ENCODE measurements at places on chromosomes 3 and 15. TPM values are rescaled to one million over a fixed set of nuclear protein-coding genes. Genes with fewer than 3 reads are reported as not detected.

DNA sequence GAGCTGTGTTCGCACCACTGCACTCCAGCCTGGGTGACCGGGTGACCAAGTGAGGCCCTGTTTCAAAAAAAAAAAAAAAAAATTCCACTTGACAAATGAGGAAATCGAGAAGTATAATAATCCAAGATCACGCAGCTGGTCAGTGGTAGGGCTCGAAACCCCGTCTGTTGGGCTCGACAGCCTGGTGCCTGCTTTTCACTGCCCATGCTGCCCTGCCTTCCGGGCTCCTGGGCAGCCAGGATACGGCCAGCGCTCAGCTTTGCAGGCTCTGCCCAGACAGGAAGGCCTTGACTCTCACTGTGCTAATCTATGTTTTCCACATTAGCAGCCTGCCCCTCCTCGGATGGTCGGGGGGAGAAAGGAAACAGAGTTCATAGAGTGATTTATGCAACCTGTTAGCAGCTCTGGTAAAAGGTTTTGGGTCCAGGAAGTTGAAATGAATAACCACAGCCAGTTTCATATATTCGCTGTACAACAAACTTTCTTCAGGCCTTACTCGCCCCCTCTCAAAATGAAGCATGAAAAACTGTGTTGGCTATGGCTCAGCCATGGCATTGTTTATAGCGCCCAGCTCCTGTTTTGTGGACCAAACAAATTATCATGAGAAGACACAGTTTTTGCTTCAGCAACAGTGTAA lies 108.8 kb downstream of the XXYLT1 start:
- no peaks in the 10 kb centered on the region for H3K36me3 ChIP-seq
- no peak overlapping the region for H3K4me3 ChIP-seq
- H3K27ac ChIP-seq, result peak overlapping the region; percentile 1
- no peaks in the 10 kb centered on the region for H3K27me3 ChIP-seq

GRCh38 chr3:14318646-14319045 lies 83.8 kb upstream of the SLC6A6 start:
- H3K27ac ChIP-seq, result no peak overlapping the region
- H3K36me3 ChIP-seq, result no peaks in the 10 kb centered on the region
- no peak overlapping the region for H3K4me3 ChIP-seq
- DNase-seq, result no peak

DNA sequence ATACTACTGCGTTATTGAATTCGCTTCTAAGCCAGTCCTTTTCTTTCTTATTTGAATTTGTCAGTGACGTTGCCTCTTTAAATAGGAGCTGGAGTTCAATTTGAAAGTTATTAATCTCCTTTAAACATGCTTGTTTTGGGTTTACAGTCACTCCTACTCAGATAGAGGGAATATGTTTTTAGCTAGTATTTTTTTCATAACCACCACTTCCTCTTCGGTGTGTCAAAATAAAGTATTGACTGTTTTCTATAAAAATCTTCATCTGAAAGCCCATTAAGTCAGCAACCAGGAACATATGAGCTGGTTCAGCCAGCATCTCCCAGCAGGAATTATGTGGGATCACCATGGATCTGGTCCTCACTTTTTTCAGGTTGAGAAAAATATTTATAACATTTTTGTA lies 772.9 kb downstream of the DIPK2A start:
- H3K4me1 ChIP-seq, result peaks cover 27% of the 10 kb centered on the region
- no peaks in the 10 kb centered on the region for H3K36me3 ChIP-seq
- no peak overlapping the region for H3K27ac ChIP-seq
- no peak overlapping the region for H3K4me3 ChIP-seq
- H3K27me3 ChIP-seq, result no peaks in the 10 kb centered on the region
- DNase-seq, result no peak

The CADM2 gene
- total RNA-seq, result 7.8 TPM

The SEMA6D gene
- 28.1 TPM for total RNA-seq

The B3GALNT1 gene
- 19.1 TPM for total RNA-seq

DNA sequence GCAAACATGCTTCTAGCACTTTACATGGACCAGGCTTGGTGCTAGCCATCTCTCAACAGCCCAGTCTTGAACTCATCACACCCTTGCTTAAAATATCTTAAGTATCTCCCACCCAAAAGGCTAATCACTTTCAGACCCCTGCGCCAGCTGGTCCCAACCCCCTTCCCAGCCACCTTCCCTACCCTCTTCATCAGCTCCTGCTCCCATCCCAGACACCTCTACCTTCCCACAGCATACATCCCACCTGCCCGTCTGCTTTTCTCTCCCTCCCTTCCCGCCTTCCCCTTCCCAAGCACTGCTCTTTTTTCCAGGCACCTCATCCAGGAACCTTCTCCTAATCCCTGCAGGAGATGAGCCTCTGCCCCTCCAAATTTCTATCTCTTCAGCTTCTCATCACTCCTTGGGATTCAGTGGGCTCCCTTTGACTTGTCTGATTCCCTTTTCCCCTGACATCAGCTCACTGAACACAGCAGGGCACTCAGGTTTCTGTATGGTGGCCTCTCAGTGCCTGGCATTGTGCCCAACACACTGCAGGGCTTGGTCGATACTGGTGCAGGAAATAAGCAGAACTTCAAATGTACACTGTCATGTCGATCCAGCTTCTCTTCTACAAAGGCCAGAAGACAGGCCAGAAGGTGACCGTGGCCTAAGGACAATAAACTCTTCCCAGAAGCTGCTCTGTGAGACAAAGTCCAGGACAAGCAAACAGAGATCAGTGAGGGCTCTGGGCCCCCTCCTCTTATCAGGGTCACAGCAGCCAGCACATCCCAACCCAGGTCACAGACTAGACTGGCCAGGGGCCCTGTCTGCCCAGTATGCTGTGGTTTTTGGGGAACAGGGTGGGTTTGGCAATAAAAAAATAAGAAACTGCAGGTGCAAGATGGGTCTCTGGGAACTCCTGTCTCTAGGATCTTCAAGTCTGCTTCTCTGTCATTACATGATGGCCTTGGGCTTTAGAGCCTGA lies 2.2 kb upstream of the ITIH1 start:
- H3K4me1 ChIP-seq, result peaks cover 24% of the 10 kb centered on the region
- no peaks in the 10 kb centered on the region for H3K36me3 ChIP-seq
- H3K27ac ChIP-seq, result peak overlapping the region; percentile 63
- H3K4me3 ChIP-seq, result no peak overlapping the region
- DNase-seq, result peak; percentile 41

The FMN1 gene
- 0.70 TPM for total RNA-seq

GRCh38 chr3:127475975-127476705 lies 114.4 kb downstream of the TPRA1 start:
- H3K4me1 ChIP-seq, result peaks cover 5% of the 10 kb centered on the region
- H3K4me3 ChIP-seq, result no peak overlapping the region
- DNase-seq, result no peak
- H3K36me3 ChIP-seq, result no peaks in the 10 kb centered on the region
- H3K27me3 ChIP-seq, result no peaks in the 10 kb centered on the region

DNA sequence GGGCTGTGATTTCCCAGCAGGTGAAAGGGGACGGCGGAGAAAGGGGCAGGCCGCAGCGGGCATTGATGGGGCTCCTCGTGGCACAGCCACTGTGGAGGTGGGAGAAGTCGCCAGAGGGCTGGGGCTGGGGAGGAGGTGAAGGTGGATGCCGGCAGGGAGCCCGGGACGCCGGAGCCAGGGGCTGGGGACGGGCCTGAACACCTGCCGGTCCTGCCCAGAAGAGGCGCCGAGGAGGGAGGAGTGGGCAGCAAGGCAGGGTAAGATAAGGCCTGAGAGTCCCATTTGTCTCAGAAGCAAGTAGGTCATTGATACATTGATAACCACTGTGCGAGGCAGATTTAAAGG lies 571 bp upstream of the RARRES1 start:
- H3K4me1 ChIP-seq, result peaks cover 7% of the 10 kb centered on the region
- DNase-seq, result no peak
- H3K27me3 ChIP-seq, result no peaks in the 10 kb centered on the region
- H3K36me3 ChIP-seq, result no peaks in the 10 kb centered on the region

- no peak overlapping the region for H3K27ac ChIP-seq
- no peak for DNase-seq
- H3K4me1 ChIP-seq, result no peaks in the 10 kb centered on the region
- no peak overlapping the region for H3K4me3 ChIP-seq
- no peaks in the 10 kb centered on the region for H3K27me3 ChIP-seq
- H3K36me3 ChIP-seq, result no peaks in the 10 kb centered on the region
Observed at GRCh38 chr3:107411779-107412178, 34.5 kb downstream of the CCDC54 start.

GRCh38 chr15:99507016-99507503 lies 58.7 kb upstream of the MEF2A start:
- peak overlapping the region; percentile 42 for H3K27ac ChIP-seq
- H3K27me3 ChIP-seq, result no peaks in the 10 kb centered on the region
- peaks cover 3% of the 10 kb centered on the region for H3K4me1 ChIP-seq
- H3K36me3 ChIP-seq, result no peaks in the 10 kb centered on the region
- H3K4me3 ChIP-seq, result no peak overlapping the region

All from hepatocyte (in vitro differentiated cells).